Stimulated activated CD8-positive, alpha-beta memory T cell treated with anti-CD3 and anti-CD28 coated beads, Interleukin-7, amount 100 ng/mL, for 1 hour (primary cell): ENCODE measurements at places on chromosomes 4 and X.

DNA sequence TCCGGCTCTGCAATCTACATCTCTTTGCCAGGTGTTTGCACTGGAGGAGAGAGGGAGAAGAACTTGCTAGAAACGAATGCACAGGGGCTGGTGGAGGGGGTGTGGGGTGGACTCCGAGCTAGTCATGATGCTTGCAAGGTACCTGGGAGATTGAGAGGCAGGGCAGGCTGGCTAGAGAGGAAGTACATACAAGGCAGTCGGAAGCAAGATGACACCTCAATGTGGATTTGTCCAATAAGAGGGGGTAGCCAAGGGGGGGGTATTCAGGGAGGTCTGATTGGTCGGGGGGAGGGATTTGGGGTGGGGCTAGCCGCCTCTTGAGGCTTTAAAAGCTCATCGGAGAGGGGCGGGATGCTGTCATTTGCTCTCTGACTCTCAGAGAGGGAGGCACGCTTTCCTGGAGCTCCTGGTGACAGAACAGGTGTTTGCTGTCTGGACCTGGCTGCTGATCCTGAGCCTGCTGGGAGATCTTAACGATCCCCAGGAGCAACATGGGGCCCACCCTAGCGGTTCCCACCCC is at the start of gene GPR50:
TSS of gene GPR50 (plus strand) at position 354 of the 520 bp plus-strand sequence. CDS start at position 492, 138 bp downstream.
- no peak for DNase-seq

DNA sequence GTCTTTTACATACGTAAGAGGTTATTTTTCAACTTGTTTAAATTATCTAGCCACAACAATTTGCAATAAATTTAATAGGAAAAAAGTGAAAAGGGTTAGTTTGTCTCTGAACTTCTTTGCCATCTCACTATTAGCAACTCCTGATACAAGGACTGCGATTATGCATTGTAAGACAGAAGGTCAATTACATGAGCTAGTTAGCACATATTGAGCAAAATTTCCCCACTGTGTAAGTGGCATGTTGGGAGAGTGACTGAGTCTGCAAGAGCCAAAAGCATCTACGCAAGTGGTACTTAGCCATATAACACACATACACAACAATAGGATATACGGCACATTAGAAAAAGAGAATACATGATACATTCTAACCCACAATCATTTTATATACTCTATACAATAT is 927.2 kb downstream of the STPG2 start:
- no peak for DNase-seq

DNA sequence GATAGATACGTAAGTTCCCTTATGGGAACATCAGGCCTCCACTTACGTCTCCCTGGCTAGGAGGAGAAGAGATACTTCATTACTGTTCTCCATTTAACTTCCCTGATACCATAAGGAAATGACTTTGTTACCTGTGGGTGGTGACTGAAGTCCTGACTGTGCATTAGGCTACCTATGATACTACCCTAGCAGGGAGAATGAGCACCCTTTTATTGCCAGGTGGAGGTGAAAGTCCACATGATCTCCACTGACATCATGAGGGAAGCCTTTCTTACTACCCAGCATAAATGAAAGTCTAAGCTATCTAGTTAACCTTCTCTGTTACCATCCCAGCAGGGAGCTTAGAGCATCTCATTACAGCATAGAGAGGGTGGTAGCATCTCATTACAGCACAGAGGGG is 24.4 kb upstream of the LAMTOR3 start:
- DNase-seq = no peak

DNA sequence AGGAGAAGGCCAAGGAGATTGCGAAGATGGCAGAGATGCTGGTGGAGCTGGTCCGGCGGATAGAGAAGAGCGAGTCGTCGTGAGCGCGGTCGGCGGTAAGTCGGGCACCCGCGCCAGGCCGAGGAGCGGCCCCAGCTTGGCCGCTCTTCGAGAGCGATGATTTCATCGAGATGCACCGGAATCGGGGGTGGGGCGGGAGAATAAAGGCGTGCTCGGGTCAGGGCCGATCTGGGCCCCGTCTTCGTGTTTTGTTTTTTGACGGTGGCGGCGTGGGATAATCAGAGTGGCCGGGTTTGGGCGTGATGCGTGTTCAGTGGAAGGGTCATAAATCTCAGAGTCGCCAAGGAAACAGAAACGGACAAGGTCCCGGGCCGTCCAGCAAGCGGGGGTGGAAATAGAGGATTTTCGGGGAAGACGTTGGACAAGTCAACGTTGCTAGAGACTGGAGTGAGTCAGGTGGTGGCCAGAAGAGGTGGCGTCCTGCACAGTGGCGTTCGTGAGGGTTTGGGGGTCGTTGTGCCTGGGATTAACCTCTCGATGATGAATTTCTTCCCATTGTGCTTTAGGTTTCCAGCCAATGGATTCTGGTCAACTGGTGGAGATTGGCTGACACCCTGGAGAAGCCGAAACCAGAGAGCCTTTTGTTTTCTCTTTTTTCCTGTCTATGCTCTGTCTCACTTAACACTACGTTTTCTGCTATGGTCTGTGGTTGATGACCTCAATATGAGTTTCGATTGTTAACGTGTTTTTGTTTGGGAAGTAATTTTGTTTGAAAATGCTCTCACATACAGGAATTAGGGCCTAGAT is 882 bp downstream of the MRFAP1 start:
- no peak for DNase-seq

GRCh38 chrX:25287521-25287920 is 271.8 kb upstream of the ARX start:
- DNase-seq = no peak

- no peak for DNase-seq
Measured at GRCh38 chrX:45347877-45348276, 147.2 kb upstream of the DIPK2B start.

- DNase-seq = no peak
Measured at GRCh38 chrX:112628288-112628687, 51.5 kb downstream of the LHFPL1 start.

- no peak for DNase-seq
Measured at GRCh38 chr4:69749771-69750170, 10.6 kb downstream of the SULT1B1 start.

DNA sequence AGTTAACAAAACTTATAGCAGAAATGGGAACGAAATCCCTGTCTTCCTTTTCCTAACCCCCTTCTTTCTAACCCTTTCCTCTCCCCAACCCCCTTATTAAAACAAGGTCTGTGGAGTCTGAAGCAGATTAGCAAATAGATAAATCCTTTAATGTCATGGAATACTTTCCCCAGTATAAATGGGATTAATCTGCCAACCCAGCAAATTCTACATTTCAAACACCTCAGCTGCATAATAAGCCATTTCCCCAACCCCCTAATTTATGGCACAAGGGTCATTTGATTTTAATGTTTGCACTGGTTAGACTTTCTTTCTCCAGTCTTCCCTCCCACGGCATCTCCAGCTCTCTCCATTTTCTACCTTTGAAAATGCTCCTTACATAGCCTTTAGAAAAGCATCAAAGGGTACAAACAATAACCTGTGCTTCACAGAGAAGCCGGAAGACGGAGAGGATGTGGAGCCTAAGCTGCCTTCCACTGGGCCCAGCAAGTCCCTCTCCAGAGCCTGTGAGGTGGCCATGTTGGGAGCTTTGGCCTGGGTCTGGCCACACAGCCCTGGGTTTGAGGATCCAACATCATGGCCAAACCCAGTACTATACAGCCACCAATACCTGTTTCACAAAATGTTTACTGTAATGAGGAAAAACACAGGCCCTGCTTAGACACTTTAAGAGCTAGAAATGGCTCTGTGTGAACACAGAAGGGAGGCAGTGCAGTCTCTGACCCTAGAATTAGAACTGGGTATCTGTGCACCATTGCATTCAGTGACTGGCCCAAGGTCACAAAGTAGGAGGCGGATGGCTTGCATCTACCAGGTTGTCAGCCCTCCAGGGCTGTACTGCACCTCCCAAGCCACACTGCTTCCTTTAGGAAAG is 56.9 kb upstream of the SPRY1 start:
- no peak for DNase-seq

GRCh38 chrX:74383611-74384010 is 37.7 kb upstream of the SLC16A2 start:
- DNase-seq = no peak
